Stimulated activated CD8-positive, alpha-beta memory T cell treated with anti-CD3 and anti-CD28 coated beads, Interleukin-7, amount 100 ng/mL, for 1 hour (primary cell): ENCODE measurements at places on chromosomes 13 and 19.

DNA sequence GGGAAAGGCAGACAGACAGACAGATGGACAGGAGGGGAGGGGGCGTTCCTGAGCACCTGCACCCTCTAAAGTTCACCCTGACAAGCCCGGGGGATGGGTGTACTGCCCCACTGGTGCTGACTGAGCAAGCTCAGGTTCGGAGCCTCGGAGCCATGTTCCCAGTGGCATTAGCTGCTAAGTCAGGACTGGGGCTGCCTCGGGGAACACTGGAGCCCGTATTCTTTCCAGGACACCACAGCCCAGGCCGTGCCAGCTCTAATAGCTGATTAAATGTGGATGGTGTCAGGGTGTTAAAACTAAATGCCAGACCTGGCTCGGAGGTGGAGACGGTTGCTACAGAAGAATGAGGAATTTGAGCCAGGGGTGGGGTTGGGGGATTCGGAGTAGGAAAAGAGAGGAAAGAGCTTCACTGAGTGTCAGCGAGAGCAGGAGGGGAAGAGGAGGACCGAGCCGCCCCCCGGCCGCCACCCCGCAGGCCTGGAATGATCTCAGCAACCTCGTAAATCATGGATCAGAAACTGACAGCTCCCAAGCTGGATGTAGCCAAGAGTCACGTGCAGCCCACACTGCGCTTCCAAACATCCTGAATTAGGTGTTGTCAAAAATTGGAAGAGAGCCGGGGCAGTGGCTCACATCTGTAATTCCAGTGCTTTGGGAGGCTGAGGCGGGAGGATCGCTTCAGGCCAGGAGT is 10.4 kb downstream of the MAP2K2 start:
- DNase-seq = no peak

- no peak for DNase-seq
Observed at GRCh38 chr13:112985803-112986408, 16.9 kb downstream of the MCF2L start.

DNA sequence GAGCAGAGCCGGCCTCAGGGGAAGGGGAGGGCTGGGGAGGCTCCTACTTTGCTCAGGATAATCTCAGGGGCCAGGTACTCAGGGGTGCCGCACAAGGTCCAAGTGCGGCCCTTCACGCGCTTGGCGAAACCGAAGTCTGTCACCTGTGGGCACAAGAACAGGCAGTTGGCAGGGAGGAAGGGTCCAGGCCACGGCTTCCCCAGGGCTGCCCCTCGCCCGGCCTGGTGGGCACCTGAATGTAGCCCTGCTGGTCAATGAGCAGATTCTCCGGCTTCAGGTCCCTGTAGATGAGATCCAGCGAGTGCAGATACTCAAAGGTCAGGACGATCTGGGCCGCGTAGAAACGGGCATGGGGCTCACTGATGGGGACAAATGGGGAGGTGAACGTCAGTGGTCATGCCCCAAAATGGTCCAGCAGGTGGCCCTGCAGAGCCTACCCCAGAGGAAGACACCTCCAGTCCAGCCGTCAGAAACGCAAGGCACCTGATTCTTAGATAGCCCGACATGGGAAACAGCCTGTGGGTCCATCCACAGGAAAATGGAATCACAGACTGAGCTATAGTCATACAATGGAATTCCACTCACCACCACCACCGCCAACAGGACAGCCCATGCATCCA is 7.1 kb upstream of the SAMD1 start:
- no peak for DNase-seq

GRCh38 chr19:50214699-50215543 is 11.5 kb downstream of the MYH14 start:
- DNase-seq = no peak

DNA sequence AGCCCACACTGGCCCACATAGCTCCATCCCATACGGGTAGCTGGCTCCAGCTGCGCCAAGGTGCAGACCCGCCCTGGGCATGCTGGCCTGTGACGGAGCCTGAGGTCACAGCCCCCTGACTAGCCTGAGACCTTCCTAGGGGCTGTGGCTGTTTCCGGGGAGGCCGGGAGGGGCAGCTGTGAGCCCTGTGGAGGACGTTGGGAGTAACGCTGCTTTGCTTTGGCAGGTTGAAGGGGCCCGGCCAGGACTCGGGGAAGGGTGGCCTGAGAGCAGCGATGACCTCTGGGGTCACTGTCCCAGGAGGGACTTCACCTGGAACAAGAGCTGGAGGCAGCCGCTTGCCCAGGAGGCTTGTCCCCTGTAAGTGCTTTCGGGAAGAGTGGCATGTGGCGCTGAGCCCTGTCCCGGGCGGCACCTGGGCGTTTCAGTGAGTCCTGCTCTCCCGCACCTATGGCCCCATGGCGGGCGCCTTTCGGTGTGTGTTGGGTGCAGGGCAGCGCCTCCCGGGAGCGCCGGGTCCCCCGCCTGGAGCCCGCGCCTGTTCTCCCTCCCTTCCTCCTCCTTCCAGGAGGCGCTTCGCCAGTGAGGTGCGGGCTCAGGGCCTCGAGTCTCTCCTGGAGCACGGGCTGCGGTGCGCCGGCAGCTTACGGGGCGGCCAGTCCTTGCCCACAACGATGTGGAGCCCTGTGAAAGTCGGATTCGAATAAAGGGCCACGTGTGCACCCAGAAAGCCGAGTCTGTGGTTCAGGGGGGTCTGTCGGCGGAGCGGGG is 1.1 kb upstream of the FAM174C start:
- DNase-seq = no peak

DNA sequence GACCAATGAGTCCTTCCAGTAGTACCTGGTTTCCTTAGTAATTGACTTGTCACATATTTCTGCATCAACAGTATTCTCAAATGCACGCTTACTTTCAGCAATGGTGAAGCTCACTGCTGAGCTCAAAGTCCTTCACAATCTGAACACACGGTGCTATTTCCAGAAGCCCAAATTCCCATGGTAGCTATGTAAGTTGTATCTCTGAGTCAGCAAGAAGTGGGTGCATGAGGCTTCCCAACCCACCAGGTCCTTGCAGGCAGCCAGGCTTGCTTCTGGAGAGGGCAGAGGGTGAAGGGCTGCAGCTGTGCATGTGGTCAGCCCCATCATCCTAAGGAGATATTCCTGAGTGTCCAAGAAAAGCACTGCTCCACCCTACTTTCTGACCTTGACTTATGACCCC is 25.7 kb downstream of the COL4A2 start:
- DNase-seq = no peak

DNA sequence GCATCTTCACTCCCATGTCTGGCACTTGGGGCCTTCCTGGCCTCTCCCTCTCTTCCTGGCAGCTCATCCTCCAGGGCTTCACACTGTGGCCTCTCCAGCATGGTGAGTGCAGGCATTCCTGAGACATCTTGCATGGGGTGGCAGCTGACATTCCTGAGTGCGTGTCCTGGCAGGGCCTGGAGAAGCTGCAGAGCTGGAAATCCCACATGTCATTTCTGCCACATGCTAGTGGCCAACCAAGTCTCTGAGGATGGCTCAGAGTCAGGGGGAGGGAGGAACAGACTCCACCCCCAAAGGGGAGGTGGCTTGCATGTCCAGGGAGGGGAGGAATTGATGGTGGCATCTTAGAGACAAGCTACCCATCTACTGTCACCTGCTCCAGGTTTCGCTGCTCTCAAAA is 41.6 kb upstream of the AMER2 start:
- no peak for DNase-seq
